ENCODE measurements at places on chromosomes 1 and 21.

DNA sequence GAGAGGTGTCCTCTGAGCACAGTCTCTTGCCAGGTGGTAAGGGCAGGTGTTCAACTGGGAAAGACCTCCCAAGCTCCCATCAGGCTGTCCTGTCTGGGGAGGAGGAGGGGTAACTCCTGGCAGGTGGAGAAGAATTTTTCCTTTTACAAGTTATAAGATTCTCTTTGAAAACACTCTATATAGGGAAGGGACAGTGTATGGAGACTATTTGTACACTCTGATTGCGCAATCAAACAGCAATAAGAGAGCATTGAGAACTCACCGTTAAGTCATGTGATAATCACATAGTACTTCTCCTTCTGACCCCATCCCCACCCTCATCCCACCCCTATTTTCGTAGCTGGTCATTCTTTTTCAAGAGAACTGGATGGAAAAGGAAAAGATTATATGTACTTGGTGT is 179.3 kb upstream of the ZNF644 start:
- no peak for DNase-seq

- peak; percentile 95 for DNase-seq
Measured at GRCh38 chr1:43367904-43368645, at the start of gene ELOVL1. ELOVL1 (minus strand) TSS chr1:43368011; CDS start chr1:43365609, 2,402 bp downstream.

- DNase-seq, result no peak
Measured at GRCh38 chr1:7221826-7222694, 436.8 kb downstream of the CAMTA1 start.

GRCh38 chr1:201122321-201122957 is 4.5 kb downstream of the ASCL5 start:
- DNase-seq, result no peak

DNA sequence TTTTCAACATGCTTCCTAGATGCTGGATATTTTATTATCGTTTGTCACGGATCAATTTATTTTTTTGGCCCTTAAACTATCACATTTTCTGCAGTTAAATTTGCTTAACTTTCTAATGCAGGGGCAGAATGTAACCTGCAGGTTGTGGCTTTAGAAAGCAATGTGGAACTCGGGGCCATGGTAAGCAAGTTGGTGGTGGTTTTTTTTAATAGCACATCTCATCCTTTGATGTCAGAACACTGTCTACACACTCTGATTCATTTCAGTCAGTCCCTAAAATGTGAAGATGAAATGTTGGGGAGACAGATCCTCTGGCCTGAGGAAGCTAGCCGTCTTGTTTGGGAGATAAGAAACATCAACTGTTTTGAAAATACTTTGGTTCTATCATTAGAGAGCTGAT is 89.5 kb downstream of the GALNT2 start:
- no peak for DNase-seq

DNA sequence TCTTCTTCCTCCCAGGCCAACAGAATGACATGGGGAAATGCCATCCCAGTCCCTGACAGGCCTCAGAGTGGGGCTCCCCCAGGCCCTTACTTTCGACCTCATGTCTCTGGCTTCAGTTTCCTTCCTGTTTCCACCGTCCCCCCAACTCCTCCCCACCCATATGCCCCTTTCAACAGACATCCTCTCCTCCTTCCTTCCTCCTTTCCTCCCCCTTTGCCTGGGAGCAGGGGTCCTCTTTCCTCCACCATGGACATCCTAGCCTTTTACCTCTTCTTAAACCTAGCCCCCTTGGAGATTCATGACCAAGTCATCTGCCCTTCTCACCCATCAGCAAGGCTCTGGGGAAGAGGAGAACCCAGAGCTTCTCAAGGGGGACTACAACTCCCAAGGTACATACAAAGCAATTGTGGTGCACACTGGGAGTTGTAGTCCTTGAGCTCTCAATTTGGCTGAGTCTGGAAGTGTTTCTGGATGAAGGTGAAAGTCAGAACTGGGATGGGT is 4.0 kb downstream of the ZBTB7B start:
- DNase-seq, result no peak

- DNase-seq, result no peak
Measured at GRCh38 chr1:167517535-167518330, 596 bp downstream of the CD247 start.

DNA sequence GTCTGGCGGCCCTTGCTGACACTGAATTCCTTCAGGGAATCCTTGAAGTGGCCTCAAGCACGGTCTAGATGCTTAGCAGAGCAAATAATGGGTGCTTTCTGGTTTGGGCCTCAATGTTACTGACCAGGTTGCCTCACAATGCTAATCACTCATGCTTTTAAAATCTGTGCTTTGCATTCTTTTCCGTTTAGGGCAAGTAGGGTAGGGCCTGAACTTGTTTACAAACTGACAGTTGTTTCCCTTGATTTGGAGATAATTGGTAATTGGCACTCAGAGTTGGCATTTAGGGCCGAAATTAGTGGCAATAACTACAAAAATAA is 1.4 kb downstream of the VPS13D start:
- DNase-seq, result no peak

- no peak for DNase-seq
Measured at GRCh38 chr1:22253012-22253790, 110.3 kb upstream of the WNT4 start.

DNA sequence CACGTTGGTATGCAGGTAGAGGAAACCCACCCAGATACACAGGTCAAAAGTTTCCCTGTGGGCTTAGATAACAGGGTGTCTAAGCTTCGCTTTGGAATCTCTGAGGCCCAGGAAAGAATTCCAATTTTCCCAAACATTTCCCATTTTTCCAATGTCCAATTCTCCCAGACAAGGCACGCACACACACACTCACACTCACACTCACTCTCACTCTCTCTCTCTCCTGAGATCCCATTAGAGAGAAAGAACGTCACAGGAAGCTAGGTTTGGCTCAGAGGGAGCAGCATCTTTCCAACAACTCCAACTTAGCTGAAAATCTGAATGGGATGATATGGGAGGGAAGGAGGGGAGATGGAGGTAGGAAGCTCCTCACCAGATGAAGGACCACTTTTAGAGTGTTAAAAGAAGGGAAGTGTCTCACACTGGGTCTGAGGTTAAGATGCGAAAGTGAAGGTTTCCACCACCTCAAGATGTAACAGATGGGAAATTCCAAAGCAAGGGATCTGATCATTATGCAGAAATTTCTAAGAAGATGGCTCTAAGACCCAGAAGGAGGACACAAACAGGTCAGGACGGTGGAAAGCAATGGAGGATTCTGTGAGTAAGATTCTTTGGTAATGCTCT is 63.5 kb downstream of the GNG12 start:
- no peak for DNase-seq

DNA sequence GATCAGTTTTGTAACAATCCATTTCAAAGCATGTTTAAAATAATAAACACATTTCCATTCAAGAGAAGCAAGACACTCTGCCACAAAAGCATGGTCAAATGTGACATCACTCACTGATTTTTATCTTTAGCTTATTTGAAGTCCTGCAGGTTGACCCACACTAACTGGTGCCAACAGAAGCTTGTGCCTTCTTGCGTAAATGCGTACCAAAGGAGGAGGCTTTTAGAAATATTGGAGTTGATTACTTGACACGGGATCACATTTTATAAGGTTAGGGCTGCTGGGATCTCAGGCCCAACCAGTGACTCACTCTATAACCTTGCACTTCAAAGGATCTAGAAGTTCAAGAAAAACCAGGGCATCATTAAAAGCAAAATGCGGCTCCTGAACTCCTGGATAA is 203.6 kb downstream of the PCP4 start:
- no peak for DNase-seq

DNA sequence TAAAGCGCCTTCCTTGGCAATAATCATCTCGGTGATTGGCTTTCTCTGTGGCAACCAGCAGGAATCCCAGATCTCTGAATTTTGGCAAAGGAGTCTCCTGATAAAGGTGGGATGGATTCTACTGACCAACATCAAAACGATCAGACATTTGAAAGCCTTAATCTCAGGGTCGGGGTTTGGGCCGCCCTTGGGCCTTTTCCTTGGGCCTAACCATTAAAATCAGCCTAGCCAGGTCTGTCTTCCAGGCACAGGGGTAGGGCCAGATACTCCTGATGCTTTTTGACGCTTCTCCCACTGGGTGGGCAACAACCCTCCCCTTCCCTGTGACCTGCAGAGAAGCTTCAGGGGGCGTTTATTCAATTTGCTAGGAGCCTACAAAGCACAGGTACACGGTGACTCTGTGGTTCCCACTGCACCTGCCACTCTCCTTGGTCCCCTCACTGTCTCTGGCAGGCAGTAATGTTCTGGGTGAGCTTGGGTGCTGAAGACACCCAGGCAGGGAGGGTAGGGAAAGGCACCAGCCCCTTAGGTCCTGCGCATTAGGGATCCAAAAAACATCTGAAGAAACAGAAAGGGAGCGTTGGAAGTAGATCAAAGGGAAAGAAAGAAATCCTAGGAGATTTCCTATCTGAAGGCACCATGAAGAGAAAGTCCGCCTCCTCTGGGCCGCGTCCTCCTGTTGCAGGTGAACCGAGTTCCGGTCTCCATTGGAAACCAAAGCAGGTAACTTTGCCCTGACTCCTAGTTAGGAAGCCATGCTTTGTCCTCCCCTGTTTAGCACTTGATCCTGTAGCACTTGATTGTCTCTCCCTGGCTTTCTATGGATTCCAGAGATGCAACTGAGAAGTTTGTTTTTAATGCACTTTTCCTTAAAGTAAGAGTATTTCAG is 12.3 kb downstream of the RNU1-2 start:
- no peak for DNase-seq

DNA sequence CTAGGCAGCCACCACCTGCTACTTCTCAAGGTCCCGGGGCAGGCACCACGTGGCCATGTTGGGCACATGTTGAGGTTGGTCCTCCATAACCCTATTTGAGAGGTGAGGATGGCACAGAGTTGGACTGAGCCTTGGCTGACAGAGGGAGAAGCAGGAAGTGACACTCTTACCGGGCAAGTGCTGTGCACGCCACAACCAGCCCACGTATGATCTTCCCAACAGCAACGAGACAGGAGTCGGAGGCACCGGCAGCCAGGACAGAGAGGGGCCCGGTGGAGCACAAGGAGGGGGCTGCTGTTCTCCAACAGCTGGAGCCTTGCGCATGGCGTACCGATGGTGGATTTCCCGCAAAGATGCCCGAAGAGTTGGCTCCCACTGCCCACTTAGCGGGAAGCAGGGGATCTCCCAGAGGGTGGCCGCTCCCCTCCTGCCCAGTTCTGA is 3.4 kb downstream of the CLEC20A start:
- DNase-seq, result peak; percentile 18

- DNase-seq, result no peak
Measured at GRCh38 chr1:204574865-204575163, 58.6 kb downstream of the MDM4 start.

- no peak for DNase-seq
Measured at GRCh38 chr1:214367841-214368240, 86.9 kb downstream of the SMYD2 start.

DNA sequence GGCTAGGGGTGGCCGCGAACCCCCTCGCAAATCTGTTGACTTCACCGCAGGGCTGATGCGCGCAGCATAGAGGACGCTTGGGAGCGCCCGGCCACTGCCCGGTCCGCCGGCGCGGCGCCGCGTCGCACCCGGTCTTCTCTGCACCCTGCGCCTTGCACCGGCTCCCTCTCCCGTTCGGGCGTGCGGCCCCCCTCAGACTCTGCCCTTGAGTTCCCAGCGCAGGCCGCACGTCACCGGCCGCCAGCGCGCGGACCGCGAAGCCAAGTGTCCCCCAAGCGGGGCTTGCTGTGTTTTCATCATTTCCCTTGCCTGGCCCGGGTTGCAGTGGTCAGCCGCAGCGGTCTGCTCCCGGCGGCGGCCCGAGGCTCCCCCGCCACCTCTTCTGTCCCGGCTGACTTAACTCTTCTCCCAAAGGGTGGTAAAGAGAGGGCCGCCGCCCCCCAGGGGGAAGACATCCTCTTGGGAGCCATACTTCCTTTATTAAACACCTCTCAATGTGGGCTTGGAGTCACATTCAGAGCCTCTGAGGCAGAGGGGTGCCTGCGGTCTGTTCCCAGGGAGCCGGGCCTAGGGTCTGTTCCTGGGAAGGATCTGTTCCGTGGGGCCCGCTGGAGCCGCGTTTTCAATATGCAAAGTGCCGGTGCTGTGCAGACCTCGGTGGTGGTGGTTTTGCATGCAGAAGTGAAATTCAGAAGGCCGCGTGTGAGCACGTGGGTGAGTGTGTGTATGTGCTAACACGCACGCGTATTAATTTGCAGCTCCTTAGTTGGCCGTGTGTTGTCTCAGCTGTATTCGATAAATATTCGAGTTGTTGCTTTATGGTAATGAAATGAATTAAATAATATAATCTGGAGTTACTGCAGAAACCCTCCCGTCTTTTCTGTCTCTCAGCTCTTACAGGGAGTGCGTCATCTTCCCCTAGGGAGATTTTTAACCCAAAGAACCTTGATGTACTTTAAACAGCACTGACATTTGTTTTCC is 17.6 kb downstream of the PBX1 start:
- peak; percentile 72 for DNase-seq

DNA sequence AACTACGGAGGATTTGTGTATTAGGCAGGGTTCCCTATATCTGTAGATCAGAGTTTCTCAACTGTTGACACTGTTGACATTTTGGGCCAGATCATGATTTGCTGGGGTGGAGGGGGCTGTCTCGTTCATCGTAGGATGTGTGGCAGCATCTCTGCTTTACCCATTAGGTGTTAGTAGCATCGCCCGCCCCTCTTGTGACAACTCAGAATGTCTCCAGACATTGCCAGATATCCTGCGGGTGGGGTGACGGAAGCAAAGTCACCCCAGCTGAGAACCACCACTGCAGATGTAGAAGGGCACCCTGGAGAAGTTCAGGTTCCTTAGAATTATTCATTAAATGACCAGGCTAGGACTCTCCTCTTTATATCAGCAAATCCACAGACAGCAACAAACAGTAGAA is 125.9 kb downstream of the CLIC6 start:
- no peak for DNase-seq

- no peak for DNase-seq
Measured at GRCh38 chr1:42777852-42778251, 6.9 kb upstream of the TMEM269 start.

DNA sequence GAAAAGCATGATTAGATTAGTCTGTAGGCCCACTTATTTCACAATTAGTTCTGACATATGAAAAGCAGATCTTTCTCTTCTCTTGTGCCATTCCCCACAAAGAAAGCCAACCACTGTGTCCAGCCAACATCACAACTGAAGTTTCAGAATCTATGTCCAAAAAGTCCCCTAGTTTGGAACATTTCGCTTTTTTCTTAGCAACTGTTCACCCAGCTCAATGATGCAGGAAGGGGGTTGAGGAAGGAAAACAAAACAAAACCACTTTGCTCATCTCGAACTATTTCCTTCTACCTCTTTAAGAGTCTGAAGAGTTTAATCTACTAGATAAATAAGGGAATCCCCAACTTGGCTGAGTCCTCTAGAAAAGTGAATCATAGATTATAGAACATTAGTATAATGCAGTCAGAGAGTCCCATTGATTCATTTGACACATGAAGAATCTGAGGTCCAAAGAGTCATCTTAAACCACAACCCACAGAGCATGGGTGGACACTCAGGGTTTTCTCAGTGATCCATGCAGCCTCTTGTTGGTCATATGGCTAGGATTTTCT is 159.3 kb upstream of the SGIP1 start:
- no peak for DNase-seq

GRCh38 chr1:213761845-213762407 is 225.8 kb upstream of the PROX1 start:
- no peak for DNase-seq

Data from ecto neural progenitor cell (in vitro differentiated cells).